Activated CD8-positive, alpha-beta memory T cell treated with anti-CD3 and anti-CD28 coated beads for 4 hours (primary cell): ENCODE measurements at places on chromosomes 11 and 22.

DNA sequence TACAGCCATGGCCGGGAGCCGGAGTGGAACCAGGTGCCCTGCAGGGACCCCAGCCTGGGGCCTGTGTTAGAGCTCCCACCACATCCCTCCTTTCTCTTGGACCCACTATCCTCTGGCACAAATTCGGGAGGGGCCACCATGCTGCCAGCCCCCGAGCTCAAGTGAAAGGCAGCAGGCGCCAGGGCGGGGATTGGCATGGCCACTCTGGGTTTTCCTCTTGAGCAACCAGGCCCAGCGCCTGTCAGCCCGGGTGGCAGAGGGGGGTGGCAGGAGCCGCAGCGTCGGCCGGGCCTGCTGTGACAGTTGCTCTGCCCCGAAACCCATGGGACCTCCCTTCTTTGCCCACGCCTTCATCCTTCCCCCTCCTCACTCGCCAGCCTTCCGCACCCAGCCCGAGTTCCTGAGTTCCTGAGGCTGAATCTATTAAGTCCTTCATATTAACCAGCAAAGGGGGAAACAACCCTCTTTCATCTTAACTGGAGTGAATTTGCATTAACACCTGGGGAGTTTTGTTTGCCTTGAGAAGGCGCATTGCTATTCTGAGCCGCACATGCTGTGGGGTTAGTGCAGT lies 16.8 kb upstream of the CABP7 start:
- DNase-seq, result no peak

- DNase-seq, result no peak
Observed at GRCh38 chr11:35144806-35145205, 5.8 kb downstream of the CD44 start.

- DNase-seq, result no peak
Observed at GRCh38 chr11:2911785-2912391, 17.3 kb downstream of the PHLDA2 start.

DNA sequence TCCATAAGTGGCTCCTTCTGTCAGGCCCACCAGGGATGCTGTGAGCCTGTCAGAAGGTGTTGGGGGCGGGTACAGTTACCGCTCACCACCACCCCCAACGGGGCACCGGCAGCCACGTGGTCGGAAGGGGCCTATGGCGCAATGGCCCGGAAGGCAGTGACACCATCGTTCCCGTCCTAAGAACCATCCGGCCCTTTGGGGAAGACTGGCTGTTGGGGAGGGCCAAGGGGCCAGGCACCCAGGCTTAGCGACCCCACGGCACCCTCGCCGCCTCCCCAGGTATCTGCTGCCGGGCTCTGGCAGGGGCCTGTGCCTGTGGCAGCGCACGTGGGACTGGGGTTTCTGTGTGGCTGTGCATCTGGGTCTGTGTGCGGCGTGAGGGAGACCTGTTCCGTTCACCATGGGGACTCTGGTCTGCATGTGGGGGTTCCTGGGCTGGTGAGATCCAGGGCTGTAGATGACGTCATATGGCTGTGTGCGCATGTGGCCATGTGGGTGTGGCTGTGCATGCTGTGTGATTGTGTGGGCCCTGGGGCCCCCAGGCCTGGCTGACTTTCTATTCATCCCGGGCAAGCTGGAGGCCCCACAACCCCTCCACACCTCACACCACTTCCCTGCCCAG lies 717 bp downstream of the OSM start:
- peak; percentile 80 for DNase-seq

GRCh38 chr11:9386901-9387300 lies 2.4 kb downstream of the IPO7 start:
- DNase-seq, result no peak

DNA sequence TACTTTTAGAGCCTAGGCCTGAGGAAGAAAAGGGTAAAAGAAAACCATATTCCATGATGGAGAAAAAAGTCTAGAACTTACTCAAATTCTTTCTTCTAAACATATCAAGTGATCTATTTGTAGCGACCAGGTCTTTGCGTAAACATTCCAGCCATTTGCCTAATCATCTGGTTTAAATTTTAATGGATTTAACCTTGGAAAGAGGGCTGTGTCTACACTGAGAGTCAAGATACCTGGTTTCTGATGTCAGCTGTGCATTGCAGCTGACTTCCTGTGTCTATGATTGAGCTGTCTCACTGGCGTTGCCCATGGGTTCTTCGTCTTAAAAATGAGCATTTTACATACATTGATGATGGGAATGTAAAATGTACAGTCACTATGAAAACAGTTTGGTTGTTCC lies 10.0 kb upstream of the TMEM123 start:
- DNase-seq, result no peak

- no peak for DNase-seq
Observed at GRCh38 chr22:46280999-46281623, 13.3 kb downstream of the TTC38 start.

- DNase-seq, result no peak
Observed at GRCh38 chr11:100328626-100329340, 358.3 kb upstream of the ARHGAP42 start.

DNA sequence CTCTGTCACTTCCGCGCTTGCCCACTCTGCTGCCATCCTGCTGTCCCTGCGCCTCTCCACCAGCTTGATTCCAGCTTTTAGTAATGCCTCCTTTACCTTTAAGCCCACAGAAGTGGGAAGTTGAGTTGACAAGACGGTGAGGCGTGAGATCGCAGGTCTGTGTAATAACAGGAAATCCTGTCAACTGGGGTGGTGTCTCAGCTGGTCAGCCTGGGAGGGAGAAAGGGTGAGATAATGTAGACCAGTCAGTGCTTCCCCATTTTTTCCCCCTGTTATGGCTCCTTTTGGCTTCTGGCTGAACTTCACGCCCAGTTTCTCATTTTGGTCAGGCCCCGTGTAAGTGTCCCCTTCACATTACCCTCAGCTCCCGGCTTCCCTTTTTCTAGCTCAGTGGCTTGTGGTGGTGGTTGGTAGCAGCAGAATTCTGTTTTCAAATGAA lies 98.9 kb downstream of the TRAF6 start:
- DNase-seq, result no peak

DNA sequence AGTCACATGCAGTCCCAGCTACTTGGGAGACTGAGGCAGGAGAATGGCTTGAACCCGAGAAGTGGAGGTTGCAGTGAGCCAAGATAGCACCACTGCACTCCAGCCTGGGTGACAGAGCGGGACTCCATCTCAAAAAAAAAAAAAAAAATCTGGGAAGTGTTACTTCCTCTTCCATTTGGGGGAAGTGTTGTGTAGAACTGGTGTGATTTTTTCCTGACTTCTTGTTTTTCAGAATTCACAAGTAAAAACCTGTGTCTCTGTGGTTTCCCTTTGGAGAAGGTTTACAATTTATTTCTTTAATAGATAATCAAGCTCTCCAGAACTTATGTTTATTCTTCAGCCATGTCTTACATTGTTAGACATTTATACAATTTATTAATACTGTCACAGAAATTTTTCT lies 396.1 kb downstream of the BRD1 start:
- DNase-seq, result no peak

DNA sequence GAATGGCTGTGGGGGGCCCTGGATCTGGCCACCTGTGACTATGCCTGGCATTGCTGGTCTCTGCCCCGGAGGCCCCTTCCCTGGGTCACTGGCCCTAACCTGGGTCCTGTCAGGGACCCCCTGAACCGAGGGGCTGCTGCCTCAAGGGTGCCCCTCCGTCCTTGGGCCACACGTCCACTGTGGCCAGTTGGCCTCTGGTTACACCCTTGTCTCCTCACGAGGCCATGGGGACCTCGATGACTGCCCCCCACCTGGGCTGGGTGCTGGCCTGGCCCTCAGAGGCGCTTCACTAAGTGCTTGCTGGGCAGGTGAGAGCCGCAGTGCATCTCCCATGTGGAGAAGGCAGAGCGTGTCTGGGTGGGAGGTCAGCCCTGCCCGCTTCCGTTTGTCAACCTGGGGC lies 27.3 kb upstream of the FGF19 start:
- no peak for DNase-seq

GRCh38 chr11:50298182-50298988 lies 265.7 kb downstream of the OR4C45 start:
- no peak for DNase-seq

- no peak for DNase-seq
Observed at GRCh38 chr22:26766510-26767350, 109.3 kb downstream of the MIAT start.

GRCh38 chr11:122843281-122844141 lies 5.2 kb downstream of the CRTAM start:
- DNase-seq, result no peak

DNA sequence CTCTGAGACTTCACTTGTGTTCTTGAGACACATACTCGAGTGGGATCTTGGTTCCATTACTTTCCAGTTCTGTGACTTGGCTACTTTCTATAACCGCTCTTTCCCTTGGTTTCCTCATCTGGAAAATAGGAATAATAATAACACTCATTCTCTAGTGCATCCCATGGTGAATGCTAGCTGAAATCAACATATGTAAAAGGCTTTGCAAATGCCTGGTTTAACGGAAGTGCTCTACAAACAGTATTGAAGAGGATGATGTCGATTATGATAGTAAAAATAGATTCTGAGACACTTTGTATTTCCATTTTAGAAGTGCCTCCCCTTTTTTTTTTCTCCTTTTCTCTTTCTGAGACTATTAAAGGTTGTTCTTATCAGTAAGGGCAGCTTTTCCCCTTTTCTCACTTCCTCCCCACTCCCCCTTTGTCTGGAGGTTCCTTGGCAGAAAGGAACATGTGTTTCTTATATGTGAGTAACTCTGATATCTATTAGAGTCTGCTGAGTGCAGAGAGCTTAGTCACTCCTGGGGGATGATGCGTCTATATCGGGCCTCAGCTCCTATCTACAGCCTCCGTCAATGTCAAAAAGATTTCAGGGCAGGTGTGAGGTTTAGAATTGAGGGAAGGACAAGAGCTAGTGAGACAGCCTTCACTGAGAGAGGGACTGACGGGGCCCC lies 489.3 kb downstream of the NTM start:
- no peak for DNase-seq

DNA sequence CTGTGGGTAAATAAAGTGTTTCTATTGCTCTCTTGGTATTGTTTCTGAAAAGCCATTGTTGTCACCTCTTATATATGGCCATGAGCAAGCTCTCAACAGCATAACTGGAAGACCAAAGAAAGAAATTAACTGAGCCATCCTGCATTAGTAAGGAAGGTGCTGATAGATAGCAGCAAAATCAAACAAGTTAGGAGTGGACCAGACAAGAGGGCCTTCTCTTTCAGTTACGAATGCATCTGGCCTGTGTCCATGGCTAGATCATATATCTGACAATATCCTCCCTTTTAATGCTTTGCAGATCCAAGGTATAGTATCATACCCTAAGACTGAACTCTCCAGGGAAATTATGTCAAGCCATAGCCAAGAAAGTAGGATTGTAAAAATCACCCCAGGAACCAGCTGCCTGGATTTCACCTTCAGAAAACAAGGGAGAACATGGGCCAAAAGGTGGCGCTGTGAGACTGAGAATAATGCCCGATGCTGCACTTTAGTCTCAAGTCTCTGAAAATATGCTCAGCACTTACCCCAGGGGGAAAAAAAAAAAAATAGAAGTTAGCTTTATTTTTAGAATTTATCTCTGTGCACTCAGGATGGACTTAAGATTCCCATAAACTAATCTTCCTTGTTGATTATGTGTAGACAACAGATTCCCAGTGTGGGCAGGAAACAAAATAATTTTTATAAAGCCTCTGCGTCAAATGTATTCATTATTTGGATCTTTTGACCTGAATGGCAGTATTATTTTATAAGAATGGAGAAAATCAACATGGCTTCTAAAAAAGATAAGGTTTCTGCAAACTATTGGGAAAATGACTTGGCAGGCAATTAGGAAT lies 415.1 kb downstream of the ETS1 start:
- DNase-seq, result peak; percentile 69

DNA sequence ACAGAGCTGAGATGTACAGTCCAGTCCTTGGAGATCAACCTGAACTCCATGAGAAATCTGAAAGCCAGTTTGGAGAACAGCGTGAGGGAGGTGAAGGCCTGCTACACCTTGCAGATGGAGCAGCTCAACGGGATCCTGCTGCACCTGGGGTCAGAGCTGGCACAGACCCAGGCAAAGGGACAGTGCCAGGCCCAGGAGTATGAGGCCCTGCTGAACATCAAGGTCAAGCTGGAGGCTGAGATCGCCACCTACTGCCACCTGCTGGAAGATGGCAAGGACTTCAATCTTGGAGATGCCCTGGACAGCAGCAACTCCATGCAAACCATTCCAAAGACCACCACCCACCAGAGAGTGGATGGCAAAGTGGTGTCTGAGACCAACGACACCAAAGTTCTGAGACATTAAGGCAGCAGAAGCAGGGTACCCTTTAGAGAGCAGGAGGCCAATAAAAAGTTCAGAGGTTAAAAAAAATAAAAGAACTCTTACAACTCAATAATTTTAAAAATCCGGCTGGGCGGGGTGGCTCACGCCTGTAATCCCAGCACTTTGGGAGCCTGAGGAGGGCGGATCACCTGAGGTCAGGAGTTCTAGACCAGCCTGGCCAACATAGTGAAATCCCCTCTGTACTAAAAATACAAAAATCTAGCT lies 69.9 kb upstream of the RTL6 start:
- DNase-seq, result peak; percentile 20

GRCh38 chr11:126081915-126082250 lies 19.2 kb upstream of the CDON start:
- no peak for DNase-seq

DNA sequence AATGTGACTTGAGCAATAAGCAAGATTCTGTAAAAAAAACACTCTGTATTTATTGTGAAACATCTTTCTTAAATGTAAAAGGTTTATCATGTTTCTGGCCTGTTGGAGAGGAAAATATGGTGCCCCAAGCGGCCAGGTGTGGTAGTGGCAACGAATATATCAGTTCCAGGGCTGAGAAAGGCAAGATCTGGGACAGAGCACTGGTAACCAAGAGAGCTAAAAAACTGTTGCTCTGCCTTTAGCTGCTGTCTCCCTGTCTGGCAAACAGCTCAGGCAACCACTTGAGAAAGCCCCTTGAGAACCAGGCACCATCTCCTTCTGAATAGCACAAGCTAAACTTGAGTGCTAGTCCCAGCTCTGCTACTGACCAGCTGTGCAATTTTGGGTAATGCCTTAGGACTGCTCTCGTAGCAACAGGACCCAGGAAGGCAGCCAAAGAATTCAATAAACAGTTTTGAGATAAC lies 129.9 kb downstream of the KCNC1 start:
- no peak for DNase-seq

- DNase-seq, result no peak
Observed at GRCh38 chr11:134537941-134538340, 125.9 kb upstream of the B3GAT1 start.

DNA sequence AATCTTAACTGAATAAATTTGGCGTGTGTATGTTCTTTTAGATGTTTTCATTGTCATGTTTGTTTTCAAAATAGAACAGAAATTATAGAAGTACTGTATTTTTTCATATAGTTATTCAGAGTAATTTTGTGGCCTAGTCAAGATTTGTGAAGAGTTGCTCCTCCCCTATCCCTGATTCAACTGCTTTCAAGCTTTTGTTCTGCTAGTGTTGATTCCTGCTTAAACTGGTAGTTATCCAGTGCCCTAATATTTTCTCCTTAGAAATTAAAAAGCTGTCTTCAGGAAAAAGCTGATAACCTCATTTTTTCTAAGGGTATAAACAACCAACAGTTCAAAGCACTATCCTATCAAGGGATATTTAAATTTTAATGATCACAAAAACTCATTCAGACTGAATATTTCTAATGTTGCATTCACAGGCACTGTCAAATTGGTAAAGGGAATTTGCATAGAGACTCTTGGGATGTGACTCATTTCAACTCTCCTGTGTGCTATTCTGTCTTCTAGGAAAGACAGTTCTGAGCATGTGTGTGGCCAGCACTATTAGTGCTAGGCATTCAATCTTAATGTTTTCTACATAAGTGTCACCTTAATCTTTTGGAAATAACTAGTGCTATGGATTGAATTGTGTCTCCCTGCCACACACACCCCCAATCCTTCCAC lies 1776.0 kb downstream of the LRRC4C start:
- DNase-seq, result no peak

- DNase-seq, result peak; percentile 15
Observed at GRCh38 chr11:120952461-120953434, 71.2 kb upstream of the TBCEL start.

- no peak for DNase-seq
Observed at GRCh38 chr11:46006418-46007070, 84.1 kb downstream of the LARGE2 start.
